ENCODE measurements at places on chromosomes 13 and 19.
A peak's percentile ranks its signal among the peaks of the same experiment; 100 is the strongest.

GRCh38 chr13:76285463-76285862, 600.7 kb downstream of the KCTD12 start:
- no peak for DNase-seq

DNA sequence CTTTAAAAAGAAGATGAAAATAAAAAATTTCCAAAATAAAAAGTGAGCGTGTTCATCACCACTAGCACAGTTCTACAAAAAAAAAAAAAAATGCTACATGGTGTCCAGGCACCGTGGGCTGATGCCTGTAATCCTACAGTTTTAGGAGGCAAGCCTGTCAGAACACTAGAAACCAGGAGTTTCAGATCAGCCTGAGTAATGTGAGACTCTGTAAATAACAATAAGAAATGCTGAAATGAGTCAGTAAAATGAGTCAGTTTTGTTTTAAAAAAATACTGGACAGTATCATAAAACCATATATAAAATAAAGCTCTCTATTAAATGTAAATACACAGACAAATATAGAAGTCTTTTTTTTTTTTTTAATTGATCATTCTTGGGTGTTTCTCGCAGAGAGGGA, 30.0 kb downstream of the ZNF91 start:
- no peak for DNase-seq

GRCh38 chr13:39269411-39269810, 231.2 kb downstream of the NHLRC3 start:
- DNase-seq = no peak

DNA sequence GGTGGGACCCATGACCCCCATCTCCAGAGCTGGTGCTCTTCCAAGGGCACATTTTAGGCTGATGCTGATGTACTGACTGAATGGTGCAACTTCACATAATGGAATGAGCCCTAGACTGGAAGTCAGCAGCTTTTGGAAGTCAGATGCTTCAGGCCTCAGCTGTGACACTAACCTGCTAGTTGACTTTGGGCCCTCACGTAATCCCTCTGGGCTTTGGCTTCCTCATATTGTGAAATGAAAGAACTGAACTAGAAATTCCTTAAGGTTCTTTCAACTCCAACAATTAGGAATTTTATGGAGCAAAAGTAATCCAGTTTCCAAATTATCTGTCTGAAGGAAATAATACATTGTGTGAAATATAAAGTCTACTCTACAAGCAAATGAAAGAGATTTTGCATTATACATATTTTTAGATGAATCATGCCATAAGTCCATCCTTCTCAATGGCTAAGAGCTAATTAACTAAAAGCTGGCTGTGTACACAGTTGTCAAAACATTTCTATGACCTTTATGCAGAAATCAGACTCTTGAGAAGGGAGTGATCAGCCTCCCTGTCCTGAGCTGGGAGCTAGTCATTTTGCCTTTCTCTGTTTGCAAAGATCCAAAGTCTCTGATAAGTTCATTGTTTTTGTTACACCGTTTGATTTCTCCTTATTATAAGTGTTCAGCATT, 204.2 kb downstream of the DCLK1 start:
- DNase-seq = peak; percentile 23

GRCh38 chr19:49639401-49640112, 386 bp downstream of the RRAS start:
- DNase-seq = no peak

DNA sequence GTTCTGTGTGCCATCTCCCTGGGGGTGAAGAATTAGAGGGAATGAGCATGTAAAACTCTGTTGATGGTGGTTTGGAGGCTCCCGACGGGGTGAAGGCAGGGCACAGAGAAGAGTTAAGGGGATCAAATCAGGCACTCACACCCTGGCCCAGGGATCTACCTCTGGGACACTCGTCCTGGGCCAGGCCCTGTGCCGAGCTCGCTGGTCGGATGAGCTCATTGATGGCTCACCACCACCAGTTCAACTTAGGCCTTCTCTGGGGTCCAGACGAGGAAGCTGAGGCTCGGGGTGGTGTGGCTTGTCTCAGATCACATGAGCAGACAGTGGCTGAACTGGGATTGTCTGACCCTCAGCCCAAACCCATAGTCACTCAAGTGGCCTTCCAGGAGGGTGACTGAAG, 1.6 kb downstream of the NACC1 start:
- no peak for DNase-seq

- peak; percentile 35 for DNase-seq
Measured at GRCh38 chr19:58001895-58002369, 688 bp downstream of the ZNF606 start.

- DNase-seq = no peak
Measured at GRCh38 chr13:34223984-34224383, 406.0 kb downstream of the RFC3 start.

- DNase-seq = no peak
Measured at GRCh38 chr19:8023371-8023770, 17.9 kb upstream of the ELAVL1 start.

DNA sequence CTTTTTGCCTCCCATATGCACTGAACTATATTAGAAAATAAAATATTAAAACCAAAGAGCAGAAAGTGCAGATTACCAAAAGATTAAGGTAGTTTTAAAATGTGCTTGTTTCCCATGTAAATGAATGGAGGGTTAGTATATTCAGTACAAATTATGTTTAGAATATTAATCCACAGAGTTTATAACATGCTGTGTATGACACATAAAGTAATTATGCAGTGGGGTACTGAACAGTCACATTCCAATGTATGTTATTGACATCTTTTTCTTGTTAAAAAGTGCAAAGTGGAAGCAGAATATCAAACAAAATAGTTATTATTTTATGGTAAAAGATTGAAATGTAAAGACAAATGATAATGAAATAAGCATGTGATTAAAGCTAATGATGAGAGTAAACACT, 79.3 kb downstream of the GPC6 start:
- DNase-seq = peak; percentile 64

DNA sequence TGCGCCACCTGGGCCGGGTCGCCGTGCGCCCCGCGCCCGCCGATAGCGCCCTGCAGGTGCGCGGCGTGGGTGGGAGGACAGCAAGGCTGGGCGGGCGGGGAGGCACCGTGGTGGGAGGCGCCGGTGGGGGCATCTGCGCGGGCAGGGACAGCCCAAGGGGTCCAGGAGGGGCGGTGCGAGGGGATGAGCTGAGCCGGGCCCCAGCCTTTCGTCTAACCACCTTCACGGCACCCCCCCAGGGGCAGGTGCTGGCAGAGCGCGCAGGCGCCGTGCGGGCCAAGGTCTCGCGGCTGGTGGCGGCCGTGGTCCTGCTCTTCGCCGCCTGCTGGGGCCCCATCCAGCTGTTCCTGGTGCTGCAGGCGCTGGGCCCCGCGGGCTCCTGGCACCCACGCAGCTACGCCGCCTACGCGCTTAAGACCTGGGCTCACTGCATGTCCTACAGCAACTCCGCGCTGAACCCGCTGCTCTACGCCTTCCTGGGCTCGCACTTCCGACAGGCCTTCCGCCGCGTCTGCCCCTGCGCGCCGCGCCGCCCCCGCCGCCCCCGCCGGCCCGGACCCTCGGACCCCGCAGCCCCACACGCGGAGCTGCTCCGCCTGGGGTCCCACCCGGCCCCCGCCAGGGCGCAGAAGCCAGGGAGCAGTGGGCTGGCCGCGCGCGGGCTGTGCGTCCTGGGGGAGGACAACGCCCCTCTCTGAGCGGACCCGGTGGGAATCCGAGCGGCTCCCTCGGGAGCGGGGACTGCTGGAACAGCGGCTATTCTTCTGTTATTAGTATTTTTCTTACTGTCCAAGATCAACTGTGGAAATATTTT, 3.1 kb downstream of the KISS1R start:
- no peak for DNase-seq

GRCh38 chr13:103618151-103618550, 551.9 kb upstream of the SLC10A2 start:
- no peak for DNase-seq

DNA sequence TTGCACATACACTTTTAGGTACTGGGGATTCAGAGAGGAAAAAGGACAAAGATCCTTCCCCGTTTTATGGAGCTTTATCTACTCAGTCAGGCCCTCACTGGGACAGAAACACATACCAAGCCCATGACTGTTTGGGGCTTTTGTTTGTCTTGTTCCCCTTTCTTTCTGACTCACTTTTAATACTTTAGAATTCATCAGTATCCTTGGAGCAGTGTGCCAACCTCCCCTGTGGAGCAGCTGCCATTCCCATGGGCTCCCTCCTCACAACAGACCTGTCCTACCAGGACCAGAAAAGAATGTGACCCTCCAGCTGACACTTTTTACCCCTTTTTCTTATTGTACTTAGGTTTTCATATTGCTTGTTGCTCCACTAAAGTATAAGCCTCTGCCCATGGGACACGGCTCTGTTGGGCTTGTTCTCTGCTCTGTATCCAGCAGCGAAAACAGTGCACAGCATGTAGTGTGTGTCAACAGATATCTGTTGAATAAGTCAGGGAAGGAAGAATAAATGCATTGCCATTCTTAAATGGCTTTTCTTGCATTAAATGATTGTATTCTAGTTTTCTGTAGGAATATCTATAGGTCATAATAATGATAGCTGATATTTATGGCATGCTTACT, 431.1 kb downstream of the EFNB2 start:
- peak; percentile 96 for DNase-seq

DNA sequence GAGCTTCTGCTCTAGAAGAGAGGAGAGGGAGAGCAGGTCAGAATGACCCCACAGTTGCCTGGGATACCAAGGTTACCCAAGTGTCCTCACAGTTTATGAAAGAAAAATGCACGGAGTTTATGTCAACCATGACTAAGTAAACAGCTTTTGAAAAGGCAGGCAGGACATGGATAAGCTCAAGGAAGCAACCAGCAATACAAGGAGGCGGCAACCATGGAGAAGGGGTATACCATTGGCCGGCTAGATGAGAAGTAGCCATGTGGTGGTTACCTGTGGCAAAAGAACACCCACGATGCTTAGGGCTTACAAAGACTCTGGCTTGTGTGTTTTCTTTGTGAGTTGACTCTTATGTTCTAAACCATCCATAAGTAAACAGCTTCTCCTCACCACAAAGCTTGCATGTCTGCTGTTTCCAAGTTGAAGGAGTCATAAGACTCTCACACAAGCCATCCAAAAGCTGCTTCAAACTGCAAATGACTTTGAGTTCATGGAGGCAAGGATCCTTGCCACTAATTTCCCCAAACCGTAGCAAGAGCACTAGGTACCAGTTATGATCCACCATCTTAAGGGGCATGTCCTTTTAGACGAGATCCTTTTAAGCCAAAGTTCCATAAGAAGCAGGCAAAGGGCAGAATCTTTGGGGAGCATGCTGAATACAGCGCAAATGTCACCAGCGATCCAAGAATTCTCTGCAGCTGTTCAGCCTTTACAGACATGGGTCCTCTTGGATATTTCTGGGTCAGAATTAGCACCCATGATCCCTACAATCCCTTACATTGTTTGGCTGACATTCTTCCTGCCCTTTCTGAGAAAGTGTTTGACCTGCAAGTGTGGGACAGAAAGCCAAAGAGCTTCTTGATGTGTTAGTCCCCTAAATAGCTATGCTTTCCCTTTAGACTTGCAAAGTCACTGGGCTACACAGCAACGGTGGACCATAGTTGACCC, 74.8 kb upstream of the IPO5 start:
- DNase-seq = no peak

DNA sequence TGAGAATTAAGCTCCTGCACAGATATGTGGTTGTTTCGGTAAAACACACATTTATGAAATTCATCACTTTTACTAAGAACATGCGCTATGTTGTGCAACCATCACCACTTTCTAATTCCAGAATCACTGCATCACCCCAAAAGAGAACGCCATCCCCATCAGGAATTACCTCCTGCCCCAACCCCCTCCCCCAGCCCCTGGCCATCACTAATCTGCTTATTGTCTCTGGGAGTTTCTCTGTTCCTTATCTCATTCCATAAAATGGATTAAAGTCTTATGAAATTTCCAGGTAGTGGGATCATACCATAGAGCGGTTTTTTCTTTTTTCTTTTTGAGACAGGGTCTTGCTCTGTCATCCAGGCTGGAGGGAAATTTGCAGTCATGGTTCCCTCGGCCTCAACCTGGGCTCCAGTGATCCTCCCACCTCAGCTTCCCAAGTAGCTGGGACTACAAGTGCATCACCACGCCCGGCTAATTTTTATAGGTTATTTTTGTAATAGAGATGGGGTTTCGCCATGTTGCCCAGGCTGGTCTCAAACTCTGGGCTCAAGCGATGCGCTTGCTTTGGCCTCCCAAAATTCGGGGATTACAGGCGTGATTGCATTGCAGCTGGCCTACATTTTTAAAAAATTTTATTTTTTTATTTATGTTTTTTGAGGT, 3.5 kb downstream of the ZSCAN5B start:
- DNase-seq = no peak

GRCh38 chr13:101157261-101157660, 259.0 kb downstream of the NALCN start:
- DNase-seq = peak; percentile 80

GRCh38 chr19:3338541-3339181, 27.7 kb upstream of the NFIC start:
- DNase-seq = no peak
